ENCODE measurements at places on chromosomes 2 and 18.

- no peak for DNase-seq
Measured at GRCh38 chr2:147639891-147640290, 204.9 kb upstream of the ACVR2A start.

GRCh38 chr2:136394136-136395060 lies 276.4 kb upstream of the CXCR4 start:
- no peak for DNase-seq

DNA sequence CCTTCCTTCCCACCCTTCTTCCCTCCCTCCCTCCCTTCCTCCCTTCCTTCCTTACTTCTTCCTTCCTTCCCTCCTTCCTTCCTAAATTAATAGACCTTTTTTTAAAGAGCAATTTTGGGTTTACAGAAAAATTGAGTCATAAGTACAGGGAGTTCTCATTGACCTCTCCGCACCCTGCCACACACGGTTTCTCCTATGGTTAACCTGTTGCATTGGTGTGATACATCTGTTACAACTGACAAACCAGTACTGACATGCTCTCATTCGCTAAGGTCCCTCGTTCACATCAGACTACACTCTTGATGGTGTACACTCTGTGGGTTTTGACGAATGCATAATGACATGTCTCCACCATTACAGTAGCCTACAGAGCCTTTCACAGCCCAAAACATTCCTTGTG lies 11.6 kb upstream of the SDC1 start:
- DNase-seq: no peak

GRCh38 chr2:102186791-102187495 lies at the start of gene IL1RL2:
Gene IL1RL2 (plus strand): TSS chr2:102187023. CDS start chr2:102187868, 845 bp downstream.
- DNase-seq: no peak

DNA sequence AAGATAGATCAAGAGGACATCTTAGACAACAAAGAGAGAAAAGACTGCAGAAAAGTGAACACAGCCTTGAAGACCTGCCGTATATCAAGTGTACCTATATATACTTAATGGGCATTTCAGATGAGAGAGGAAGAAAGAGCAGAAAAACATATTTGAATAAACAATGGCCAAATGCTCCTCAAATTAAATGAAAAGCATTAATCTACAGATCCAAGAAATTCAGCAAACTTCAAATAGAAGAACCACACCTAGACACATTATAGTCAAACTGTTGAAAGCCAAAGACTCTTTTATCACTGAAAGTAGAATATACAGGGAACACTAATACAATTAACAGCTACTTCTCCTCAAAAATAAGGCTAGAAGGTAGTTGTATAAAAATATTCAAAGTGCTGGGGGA lies 18.7 kb upstream of the TTL start:
- no peak for DNase-seq

DNA sequence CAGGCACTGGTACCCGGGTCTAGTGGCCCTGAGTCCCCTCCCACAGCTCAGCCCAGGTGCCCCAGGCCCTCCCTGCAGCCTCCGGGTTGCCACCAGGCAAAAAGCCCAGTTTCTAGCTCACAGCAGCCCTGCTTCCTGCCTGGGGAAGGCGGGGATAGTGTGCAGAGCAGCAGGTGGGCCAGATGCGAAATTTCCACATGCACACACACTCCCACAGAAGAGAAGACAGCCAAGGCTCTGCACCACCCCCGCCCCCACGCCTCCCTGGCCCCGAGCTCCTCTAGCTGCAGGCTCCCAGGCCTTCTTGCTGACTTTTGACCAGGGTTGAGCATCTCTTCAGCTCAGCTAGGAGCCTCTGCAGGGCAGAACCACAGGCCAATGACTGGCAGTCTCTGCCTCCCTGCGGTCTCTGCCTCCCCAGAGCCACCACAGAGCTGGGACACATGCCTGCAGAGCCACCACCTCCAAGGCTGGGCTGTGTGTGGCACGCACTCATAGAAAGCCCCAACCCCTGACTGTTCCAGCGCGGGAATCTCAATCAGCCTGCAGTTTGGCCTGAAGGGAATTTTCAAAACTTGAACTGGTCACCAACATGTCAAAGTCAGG lies 7.2 kb downstream of the SLC66A2 start:
- DNase-seq: no peak

DNA sequence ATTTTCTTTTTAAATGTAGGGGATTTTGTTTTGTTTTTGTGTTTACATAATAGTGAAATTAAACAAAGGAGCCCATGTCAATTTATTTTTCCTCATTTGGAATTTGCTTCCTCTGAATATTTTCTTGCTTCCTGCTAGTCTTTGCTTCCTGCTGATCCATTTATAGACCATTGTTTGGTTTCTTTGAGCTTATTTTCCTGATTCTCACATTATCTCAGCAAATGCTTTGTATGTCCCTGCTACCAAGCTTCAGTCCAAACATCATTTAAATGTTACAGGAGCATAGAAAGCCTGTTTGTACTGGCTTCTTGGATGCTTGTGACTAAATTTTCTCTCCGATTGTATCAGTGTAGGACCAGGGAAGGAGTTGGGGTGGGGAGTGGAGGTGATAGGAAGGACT lies 127.3 kb upstream of the IL1R2 start:
- DNase-seq: no peak

DNA sequence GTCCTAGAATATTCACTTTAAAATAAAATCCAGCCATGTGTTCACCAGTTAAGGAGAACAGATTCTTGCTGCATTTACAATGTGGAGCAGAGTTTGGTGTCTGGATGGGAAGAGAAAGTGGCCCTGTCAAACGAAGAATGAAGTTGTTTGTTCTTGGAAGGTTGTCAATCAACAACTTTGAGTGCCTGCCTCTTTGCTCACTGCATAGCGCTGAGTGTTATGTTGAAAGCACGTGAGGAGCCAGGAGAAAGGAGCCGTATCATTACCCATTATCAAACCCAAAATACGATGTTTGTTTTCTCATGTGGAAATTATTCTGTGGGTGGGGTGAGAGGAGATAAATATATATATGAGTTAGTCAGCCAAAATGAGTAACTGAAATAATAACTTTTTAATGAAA lies 492.5 kb upstream of the POU3F3 start:
- no peak for DNase-seq

- peak; percentile 95 for DNase-seq
Measured at GRCh38 chr2:74566754-74567085, 12.2 kb downstream of the DOK1 start.
